ENCODE measurements at places on chromosomes 3 and 15.

- DNase-seq: no peak
Measured at GRCh38 chr15:45027220-45027619, 4.2 kb downstream of the SORD start.

- DNase-seq: no peak
Measured at GRCh38 chr3:60120245-60120644, 1070.4 kb upstream of the CFAP20DC start.

DNA sequence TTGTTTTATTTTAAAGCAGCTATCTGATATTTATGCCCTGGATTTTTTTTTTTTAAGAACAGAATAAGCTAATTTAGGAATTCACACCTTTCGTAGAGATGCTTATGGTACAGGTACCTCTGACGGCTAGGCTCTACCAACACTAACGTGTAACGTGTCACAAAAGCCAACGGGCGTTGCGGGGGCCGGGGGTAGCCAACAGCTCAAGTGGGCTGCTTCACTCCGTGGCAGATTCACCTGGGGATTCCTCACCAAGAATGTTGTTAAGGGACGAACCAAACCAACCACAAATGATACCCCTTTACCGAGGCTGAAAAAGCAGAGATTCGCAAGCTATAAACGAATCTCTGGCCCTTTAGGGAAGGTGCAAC lies 1.0 kb downstream of the TMCC1 start:
- DNase-seq: no peak

DNA sequence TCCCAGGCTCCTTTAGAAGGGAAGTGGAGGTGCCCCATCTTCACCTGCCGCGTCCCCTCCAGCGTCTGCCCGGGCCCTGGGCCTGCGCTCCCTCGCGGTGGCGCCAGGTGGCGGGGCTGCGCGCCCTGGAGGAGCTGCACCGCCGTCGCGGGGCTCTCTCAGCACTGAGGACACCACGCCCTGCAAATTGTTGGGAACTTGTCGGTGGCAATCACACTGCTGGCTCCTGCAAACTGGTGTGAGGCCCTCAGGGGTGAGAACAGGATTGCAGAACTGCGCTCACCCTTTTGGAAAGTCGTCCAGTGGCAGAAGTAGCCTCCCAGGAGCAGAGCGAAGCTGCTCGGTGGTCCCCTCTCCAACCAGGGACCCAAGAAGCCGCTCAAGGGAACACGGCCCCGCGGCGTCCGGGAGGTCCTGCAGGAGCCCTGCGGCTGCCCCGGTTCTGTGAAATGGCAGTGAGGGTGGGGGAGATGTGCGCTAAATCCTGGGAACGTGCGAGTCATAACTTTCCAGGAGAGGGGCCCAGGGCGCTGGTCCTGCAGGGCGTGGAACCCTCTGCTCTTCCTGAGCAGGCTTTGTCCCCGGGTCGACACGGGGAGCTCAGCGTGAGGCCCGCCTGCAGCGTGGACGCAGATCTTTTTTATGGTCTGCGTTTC lies 995 bp upstream of the LRRK1 start:
- DNase-seq: peak; percentile 63

DNA sequence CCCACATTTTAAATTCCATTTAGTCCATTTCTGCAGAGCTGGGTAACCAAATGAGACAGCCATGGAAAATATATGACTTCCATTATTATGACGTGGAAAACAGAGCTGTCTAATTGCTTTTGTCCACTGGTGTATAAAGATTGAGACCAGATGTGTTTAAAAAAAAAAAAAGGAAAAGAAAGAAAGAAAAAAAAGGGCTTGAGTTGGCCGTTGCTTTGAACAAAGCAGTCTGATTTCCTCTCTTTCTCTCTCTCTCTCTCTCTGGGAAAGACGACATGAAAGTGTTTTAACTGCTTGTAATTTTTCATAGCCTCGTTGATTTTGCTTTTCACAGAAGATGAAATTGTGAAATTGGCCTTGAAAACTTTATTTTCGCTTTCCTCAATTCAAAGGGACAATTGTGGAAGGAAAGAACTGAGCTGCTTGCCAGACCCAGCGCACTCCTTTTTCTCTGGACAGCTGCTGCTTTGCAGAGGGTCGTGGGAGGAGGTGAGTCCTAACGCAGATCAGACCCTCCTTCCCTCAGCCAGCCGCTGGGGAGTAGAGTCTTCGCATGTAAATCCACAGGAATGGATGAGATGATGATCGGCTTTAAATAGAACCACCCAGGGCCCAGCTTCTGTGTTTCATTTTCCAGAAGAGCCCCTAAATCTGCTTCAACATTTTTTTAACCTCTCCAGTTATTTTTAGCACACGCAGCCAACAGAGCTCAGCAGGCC lies 42.8 kb upstream of the UBE2E1 start:
- no peak for DNase-seq

DNA sequence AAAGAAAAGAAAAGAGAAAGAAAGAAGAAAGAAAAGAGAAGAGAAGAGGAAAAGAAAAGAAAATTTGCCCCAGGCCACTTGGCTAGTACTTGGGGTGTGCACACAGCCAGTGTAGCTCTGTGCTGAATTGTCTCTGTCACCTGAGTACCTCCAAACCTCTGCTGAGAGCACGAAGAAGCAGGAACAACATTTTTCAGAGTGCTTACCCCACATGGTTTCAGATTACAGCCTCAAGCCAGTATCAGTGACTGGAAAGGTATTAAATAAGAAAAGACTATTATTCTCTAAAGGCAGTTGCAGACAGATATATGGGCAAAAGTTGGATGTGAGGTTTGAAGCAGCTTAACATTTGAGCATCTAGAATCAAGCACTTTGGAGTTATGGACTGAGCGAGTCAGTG lies 113.3 kb upstream of the PHLDB2 start:
- DNase-seq: no peak

DNA sequence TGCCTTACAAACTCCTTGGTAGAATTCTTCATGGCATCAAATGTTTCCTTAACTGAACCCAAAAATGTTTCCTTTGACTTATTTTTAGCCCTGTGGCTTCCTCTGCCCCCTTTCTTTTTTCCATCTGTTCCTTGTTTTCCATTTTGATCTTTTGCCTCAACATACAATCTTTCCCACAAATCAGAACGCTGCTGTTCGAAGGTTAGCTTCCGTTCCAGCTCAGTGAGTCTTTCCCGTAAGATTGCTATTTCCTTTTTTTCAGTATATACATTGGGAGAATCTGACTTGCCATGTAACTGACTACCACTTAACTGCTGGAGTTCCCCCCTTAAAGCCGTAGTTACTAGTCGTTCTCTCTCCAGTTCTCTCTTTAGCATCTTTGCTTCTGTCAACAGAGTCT lies 41.2 kb downstream of the PIGB start:
- no peak for DNase-seq

DNA sequence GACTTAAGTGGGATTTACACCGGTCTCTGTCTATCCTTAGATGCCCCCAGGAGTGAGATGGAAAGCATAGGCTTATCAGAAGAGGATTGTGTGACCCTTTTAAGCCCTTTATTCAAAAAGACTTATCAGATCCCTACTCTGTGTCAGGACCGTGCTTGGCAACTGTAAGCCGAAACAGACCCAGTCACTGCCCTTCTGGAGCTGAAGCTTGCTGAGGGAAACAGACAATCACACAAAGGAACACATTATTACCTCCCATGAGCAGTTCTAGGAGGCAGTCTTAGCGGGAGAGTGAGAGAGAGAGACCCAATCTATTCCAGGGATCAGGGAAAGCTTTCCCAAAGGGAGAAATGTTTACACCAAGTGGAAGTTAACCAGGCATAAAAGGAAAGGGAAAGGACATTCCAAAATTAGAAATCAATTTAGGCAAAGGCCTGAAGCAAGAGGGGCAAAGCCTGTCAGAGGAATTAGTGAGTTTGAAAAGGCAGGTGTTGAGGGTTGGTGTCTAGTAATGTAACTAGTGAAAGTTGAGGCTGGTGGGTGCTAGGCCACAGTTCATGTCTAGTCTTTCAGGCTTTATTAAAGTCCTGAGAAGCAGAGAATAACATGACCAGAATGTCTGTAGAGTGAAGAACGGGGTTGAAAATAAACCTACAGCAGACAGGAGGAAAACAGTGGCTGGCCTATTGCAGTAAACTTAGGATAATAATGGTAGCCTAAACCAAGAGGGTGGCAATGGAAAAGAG lies 86.7 kb downstream of the THBS1 start:
- no peak for DNase-seq

DNA sequence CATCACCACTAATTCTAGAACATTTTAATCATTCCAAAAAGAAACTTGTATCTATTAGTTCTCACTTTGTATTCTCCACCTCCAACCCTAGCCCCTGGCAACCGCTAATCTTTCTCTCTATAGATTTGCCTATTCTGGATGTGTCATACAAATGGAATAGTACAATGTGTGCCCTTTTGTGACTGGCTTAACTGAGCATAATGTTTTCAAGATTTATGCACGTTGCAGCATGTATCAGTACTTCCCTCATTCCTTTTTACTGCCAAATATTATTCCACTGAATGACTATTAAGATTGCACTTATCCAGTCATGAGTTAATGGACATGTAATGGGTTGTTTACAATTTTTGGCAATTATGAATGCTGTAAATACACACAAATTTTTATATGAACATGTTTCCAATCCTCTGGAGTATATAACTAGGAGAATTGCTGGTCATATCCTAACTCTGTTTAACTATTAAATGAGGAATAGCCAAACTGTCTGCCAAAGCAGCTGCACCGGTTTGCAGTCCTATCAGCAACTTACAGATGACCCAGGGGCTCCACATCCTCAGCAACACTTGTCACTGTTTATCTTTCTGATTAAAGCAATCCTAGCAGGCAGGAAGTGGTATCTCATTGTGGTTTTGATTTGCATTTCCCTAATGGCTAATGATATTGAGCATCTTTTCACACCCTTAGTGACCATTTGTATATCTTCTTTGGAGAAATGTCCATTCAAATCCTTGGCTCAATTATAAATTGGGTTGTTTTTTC lies 42.9 kb downstream of the DCUN1D1 start:
- no peak for DNase-seq

GRCh38 chr3:113070681-113071113 lies 79.9 kb downstream of the GTPBP8 start:
- no peak for DNase-seq

DNA sequence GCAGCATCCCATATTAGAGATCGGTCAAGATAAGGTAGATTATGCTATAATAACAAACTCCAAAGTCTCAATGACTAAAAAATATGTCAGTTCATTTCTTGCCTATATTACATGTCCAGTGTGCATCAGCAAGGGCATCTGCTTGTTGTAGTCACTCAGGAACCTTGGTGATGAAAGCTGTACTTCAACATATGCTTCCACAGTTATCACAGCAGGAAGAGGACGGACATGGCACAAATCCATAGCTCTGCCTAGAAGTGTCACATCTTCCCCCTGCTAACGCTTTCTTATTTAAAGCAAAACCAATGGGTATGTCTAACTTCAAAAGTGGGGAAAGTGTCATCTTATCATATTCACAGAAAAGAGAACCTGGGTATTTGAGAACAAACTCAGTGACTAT lies 20.0 kb upstream of the PIAS1 start:
- no peak for DNase-seq

GRCh38 chr3:11624704-11625375 lies 18.9 kb downstream of the VGLL4 start:
- DNase-seq: no peak

DNA sequence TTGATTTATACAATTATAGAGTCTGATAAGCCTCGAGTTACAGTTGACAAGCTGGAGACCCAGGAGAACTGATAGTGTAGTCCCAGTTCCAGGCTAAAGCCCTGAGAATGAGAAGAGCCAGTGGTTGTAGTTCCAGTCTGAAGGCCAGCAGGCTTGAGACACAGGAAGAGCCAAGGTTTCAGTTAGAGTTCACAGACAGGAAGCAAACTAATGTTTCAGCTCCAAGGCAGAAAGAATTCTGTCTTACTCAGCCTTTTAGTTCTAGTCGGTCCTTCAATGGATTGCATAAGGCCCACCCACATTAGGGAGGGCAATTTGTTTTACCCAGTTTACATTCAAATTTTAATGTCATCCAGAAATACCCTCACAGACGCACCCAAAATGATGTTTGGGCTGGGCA lies 102.7 kb downstream of the CDIN1 start:
- DNase-seq: no peak

DNA sequence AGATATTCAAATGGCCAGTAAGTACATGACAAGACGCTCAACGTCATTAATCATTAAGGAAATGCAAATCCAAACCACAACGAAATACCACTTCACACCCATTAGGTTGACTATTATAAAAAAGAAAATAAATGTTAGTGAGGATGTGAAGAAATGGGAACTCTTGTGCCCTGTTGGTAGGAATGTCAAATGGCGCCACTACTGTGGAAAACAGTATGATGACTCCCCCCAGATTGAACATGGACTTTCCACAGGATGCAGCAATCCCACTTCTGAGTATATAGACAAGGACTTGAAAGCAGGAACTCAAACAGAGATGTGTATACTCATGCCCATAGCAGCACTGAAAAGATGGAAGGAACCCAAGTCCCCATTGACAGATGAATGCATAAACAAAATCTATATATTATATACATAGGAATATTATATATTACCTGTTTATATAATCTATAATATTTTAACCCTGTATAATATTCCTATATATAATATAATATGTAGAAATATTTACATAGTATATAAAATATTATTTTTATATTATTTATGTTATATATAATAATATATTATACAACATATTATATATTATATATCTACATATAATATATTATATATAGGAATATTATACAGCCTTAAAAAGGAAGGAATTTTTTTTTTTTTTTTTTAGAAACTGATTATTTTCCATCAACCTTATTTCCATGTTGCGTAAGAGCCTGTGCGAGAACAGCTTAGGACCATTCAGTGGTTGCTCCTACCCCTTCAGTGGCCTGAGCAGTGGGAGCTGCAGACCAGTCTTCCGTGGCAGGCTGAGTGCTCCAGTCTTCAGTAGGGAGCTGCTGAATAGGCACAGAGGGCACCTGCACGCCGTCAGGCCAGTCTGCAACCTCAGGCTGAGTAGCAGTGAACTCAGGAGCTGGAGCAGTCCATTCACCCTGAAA lies 17.6 kb upstream of the PIGZ start:
- no peak for DNase-seq

DNA sequence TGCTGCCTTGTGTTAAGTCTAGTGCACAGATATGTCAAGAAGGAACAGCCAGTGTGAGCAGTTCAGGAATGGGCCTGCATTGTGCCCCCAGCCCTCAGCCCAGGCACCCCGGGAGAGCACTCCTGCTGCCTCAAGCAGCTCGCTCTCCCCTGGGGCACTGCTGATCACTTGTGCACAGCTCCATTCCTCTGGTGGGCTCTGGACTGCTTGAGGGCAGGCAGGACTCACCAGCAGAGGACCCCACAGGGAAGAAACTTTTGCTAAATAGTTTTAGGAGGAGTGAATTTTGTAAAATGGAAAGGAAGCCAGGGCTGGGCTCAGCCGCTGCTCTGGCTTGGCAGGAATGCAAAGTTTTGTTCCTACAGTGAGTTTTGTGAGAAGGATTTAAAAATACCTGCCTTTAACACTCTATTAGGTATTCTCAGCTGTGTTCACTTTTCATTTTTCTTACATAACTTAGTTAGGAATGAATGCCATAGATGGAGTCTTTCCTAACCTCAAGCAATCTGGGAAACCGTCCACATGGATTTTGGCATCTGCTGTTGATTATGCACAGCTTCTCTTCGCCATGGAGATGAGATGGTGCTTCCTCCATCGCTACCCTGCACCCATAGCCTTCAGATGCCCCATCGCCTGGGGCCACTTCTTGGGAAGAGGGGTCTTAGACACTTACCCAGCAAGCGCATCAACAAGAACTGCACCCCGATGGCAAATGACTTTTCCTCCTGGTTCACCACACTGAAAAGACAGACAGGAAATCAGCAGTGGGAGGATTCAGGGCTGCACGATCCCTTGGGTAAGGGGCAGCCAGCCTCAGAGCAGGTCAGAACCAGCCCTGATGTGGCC lies 42.3 kb upstream of the RAB6B start:
- DNase-seq: no peak

GRCh38 chr15:75182187-75183131 lies 19.2 kb upstream of the C15orf39 start:
- DNase-seq: no peak

Data from stimulated activated CD8-positive, alpha-beta memory T cell treated with anti-CD3 and anti-CD28 coated beads, Interleukin-4, amount 100 ng/mL, for 24 hours (primary cell).